ENCODE measurements at places on chromosomes 11 and 22. TPM values are rescaled to one million over a fixed set of nuclear protein-coding genes. Genes with fewer than 3 reads are reported as not detected.
A peak's percentile ranks its signal among the peaks of the same experiment; 100 is the strongest.

- peaks cover 6% of the 10 kb centered on the region for H3K4me1 ChIP-seq
- H3K27me3 ChIP-seq: no peaks in the 10 kb centered on the region
- H3K36me3 ChIP-seq: no peaks in the 10 kb centered on the region
- H3K27ac ChIP-seq: no peak overlapping the region
- no peak for DNase-seq
Measured at GRCh38 chr11:47971501-47971900, 8.9 kb upstream of the PTPRJ start.

The HDHD5 gene
- 58.3 TPM for total RNA-seq

DNA sequence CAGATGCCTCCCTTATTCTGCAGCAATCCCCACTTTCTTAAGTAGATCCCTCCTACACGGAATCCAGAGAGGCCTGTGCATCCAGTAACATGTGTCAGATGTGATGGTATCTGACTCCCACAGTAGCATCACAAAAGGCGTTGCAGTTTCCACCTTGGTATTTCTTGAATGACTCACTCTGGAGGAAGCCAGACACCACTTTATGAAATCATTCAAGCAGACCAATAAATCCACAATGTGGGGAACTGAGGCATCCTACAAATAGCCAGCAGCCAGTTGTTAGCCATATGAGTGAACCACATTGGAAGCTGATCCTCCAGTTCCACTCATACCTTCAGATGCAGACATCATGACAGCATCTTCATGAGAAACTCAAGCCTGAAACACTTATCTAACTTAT, 798.1 kb downstream of the OPCML start:
- no peaks in the 10 kb centered on the region for H3K27me3 ChIP-seq
- H3K4me1 ChIP-seq: no peaks in the 10 kb centered on the region
- no peak overlapping the region for H3K4me3 ChIP-seq

DNA sequence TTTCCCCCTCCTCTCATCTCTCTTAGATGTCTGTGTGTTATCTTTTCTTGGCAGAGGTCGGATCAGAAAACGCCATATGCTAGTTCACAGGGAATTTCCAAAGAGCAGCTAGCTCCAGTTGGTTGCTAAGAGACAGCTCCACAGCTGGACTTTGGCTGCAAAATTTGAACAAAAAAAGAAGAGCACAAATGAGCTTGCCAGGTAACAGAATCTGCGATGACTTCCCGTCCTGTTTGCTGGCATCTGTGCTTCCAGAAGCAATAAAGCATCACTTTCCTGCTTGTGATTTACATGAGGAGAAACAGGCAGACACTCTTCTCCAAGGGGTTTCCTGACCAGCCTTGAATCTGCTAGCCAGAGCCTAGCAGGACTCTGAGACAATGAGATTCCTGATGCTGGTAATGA, 596.0 kb upstream of the B3GAT1 start:
- no peak overlapping the region for H3K4me3 ChIP-seq
- no peak overlapping the region for H3K27ac ChIP-seq
- no peak for DNase-seq

GRCh38 chr11:67120456-67120855, 1.4 kb downstream of the KDM2A start:
- peak overlapping the region; percentile 99 for H3K27ac ChIP-seq
- H3K27me3 ChIP-seq: no peaks in the 10 kb centered on the region
- H3K4me1 ChIP-seq: peaks cover 48% of the 10 kb centered on the region
- peaks cover 4% of the 10 kb centered on the region for H3K36me3 ChIP-seq

DNA sequence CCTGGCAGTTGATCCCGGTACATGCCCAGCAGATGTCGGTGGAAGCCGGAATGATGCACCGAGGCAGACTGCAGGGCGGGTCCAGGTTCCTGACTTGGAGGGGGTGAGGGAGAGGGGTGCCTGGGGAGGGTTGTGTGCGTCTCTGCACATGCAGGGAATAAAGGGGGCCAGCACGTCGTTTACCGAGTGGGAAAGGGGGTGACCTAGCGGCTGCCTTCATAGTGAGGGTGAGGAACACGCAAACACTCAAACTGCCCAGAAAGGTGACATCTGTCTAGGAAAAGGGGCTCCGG, 801.7 kb downstream of the TBC1D22A start:
- no peaks in the 10 kb centered on the region for H3K36me3 ChIP-seq
- H3K27me3 ChIP-seq: peaks cover 43% of the 10 kb centered on the region
- H3K4me3 ChIP-seq: no peak overlapping the region
- no peaks in the 10 kb centered on the region for H3K4me1 ChIP-seq

The ZP1 gene
- 0.94 TPM for total RNA-seq

DNA sequence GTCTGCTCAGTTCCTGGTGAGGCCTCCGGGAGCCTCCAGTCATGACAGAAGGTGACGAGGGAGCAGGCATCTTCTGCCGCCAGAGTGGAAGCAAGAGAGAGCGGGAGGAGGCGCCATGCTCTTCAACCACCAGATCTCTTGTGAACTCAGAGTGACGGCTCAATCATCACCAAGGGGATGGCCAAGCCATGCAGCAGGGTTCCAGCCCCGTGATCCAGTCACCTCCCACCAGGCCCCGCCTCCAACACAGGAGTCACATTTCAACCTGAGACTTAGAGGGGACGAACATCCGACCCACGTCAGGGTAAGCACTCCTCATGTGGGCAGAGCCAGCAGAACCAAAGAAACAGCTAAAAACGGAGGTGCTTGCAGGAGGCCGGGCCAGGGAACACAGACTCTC, 1470.5 kb downstream of the BRD1 start:
- H3K4me1 ChIP-seq: no peaks in the 10 kb centered on the region
- H3K36me3 ChIP-seq: no peaks in the 10 kb centered on the region
- no peak overlapping the region for H3K27ac ChIP-seq
- no peak overlapping the region for H3K4me3 ChIP-seq
- DNase-seq: no peak
- peaks cover 29% of the 10 kb centered on the region for H3K27me3 ChIP-seq

Measured in suprapubic skin (tissue), 4 donors.